Activated T-cell treated with anti-CD3 and anti-CD28 coated beads for 24 hours (primary cell): ENCODE measurements at places on chromosomes 2 and 18.

GRCh38 chr2:155518094-155518493 lies 814.4 kb downstream of the NR4A2 start:
- no peak for DNase-seq

- DNase-seq = no peak
Measured at GRCh38 chr2:134575888-134576287, 142.9 kb downstream of the TMEM163 start.

- peak; percentile 55 for DNase-seq
Measured at GRCh38 chr2:240437861-240438809, 2.7 kb downstream of the GPC1 start.

GRCh38 chr2:29207352-29208148 lies 92.3 kb downstream of the CLIP4 start:
- no peak for DNase-seq

GRCh38 chr2:146587291-146587713 lies 1257.5 kb upstream of the ACVR2A start:
- no peak for DNase-seq

- DNase-seq = no peak
Measured at GRCh38 chr2:28612131-28612812, 116.4 kb downstream of the PLB1 start.

- DNase-seq = no peak
Measured at GRCh38 chr2:191907545-191907944, 60.7 kb upstream of the CAVIN2 start.

DNA sequence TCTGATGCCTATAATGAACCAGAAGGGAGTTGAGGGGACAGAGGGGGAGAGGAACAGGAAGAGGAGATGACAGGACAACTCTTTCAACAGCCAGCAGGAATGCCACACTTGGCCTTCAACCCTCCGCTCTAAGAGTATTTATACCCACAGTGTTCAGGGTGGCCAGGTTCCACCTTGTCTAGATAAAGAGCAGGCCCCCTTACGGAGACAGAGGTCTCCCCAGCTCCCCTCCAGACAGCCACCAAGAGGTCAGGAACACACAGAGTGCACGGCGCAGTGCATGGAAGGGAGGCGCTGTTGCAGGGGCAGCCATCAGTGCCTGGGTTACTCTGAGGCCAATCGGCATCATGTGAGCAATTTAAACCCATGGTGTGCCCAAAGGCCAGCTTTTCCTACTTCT lies 176.9 kb downstream of the SMAD7 start:
- no peak for DNase-seq

DNA sequence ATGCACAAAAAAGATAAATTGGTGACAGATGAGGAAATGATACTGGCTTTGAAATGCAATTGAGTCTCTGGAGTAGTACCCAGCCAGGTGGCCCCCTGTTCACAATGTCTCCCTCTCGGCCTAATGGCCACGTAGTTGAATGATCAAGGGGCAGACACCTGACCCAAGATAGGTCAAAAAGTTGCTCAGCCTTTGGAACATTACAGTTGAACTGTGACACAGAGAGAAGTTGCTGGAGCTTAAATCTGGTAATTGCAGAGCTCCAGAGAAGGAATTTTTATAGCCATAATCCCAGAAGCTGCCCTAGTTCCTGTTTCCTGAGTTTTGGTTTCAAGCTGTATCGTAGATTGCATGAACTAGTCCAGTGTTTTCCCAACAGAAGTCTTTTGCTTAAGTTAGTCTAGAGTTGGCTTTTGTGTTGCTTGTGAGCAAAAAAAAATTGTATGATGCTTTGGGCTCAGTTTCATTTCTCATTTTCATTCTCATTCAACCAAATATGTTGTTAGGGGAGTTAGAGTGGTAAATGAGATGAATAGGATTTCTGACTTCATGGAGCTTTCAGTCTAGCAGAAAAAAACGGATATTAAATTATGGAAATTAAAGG lies 117.9 kb downstream of the CSRNP3 start:
- DNase-seq = no peak

DNA sequence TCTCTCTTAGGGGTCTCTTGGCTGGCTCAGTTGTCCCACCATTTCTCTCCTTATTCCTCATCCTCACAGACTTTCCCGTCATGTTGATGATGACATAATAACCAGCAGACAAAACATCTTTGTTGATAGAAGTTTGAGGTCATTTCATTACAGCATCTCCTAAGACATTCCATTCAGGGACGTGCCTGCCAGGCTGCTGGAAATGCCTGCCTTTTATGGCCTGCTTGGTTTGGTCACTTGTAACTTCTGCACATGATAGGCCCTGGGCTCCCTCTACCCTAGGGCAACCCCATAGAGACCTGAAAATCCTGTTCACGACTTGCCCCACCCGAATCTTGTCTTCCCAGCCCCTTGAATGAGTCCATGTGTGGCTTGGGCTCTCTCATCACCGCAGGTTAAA lies 81.7 kb downstream of the SDC1 start:
- DNase-seq = no peak

- no peak for DNase-seq
Measured at GRCh38 chr2:46850742-46851141, 64.9 kb downstream of the MCFD2 start.

- DNase-seq = no peak
Measured at GRCh38 chr18:67363694-67364093, 152.8 kb downstream of the DSEL start.

GRCh38 chr18:59740141-59740540 lies 42.9 kb upstream of the CCBE1 start:
- DNase-seq = no peak

- peak; percentile 73 for DNase-seq
Measured at GRCh38 chr2:136117909-136118818, at the start of gene CXCR4. TSS of gene CXCR4 (minus strand) at chr2:136118149. CDS start at chr2:136118060, 89 bp downstream.

GRCh38 chr2:68282811-68283418 lies 30.6 kb upstream of the PPP3R1 start:
- DNase-seq = no peak

DNA sequence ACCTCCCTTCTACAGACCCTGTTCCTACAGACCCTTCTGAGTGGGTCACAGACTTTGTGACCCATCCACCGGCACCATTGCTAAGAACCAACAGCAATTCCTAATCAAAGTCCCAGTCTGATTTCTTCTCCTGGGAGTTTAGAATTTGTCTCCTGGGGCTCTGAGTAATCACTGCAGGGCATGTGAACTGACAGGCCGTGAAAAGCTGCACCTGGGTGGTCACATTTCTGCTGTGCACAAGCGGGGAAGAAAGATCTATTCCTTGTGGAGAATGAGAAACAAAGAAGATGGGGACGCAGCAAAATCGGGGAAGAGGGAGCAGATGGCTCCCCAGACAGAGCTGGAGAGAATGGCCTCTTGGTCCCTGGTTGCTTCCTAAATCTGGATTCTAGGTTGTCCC lies 151.0 kb downstream of the ARL4C start:
- DNase-seq = no peak

GRCh38 chr2:32851777-32852439 lies 94.8 kb upstream of the LTBP1 start:
- DNase-seq = no peak

GRCh38 chr2:53780056-53780455 lies 6.7 kb downstream of the ASB3 start:
- DNase-seq = no peak

DNA sequence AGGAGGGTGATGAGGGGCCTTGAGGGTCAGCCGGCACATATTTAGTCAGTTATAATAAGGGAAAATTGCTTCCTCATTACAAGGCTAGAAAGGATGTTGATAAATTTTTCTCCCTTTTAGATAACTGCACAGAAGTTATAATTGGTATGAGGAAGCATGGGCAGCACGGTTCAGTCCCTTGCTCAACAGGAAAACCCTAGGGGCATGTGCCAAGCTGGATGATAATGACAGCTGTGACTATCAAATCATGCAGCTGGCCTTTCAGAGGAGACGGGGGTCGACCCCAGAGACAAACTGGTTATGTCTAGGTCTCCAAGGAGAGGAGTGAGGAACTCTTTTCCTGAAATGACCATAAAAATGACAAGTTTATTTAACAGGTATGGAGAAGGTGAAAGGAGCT lies 448.1 kb upstream of the VRK2 start:
- DNase-seq = no peak

DNA sequence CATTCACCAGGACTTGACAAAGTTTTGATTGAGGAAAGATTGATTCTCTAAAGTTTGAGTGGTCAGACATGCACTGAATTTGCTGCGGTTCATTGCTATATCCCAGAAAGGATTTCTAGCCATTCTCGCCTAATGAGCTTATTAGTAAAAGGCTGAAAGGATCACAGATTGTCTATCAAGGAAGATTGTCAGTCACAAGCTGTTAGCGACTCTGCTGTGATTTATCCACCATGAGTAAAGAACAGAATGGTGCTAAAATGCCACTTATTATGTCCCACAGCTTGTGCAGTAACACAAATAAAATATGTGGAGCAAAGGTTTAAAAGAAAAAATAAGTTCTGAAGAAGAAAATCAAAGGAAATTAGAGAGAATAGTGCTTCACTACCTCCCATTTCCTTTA lies 701.2 kb upstream of the CDH7 start:
- no peak for DNase-seq

- no peak for DNase-seq
Measured at GRCh38 chr2:204078003-204078698, 141.6 kb downstream of the ICOS start.

DNA sequence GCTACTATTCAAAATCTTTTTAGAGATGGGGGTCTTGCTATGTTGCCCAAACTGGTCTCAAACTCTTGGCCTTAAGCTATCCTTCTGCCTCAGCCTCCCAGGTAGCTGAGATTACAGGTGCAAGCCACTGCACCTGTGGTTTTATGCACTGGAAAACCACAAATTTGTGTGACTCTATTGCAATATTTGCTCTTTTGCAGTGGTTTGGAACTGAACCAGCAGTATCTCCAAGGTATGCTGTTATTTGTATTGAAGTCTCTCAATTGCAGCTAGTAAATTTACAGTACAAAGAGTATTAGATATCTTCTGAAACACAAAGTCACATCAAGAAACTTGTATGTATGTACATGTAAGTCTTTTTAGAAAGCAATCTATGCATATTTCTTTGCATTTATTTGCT lies 46.2 kb downstream of the PPP4R1 start:
- DNase-seq = no peak

DNA sequence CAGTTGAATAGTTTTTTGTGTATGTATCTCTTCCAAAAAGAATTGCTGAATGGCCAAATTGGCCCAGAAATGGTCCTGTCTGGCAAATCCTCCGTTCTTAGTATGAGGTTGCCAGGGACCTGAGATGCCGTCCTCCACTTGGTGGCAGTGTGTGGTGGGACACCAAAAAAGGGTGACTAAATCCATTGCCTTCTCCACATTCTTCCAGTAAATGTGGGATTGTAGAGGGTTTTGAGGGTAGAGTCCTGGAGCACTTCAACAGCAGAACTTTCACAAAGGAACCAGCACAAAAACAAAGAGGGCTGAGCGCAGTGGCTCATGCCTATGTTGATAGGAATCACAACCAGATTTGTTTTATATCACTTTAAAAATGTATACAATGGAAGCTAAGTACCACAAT lies 199.9 kb downstream of the BCL2 start:
- no peak for DNase-seq

DNA sequence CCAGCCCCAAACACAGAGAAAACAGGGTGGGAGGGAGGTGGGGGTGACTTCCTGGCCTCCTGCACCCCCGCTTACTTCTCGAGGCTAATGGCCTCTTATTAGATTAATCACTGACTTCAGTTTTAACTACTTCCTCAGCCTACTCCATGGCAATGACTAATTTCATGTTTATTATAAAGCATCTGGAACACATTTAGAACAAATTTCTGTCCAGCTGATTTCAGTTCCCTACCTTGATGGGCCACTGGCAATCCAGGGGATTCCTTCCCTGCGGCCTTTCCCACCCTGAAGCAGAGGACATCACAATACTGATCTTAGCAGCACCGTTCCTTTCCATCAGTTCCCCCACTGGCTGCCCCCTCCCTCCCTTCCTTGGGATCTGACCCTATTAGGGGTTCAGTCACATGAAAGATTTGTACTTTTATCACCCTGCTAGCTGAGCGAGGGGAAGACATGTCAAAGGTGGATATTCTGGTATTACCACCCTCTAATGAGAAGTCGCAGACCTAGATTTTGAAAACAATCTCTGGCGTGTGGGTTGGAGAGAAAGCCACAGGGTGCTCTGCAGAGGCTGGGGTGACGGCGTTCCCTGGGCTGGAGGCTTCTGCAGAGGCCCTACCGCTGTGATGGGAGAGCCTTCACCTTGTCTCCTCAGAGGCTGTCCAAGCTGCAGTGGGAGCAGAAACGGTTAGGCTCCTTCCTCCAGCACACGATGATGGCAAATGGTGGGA lies 67.6 kb downstream of the KIAA2012 start:
- DNase-seq = no peak

DNA sequence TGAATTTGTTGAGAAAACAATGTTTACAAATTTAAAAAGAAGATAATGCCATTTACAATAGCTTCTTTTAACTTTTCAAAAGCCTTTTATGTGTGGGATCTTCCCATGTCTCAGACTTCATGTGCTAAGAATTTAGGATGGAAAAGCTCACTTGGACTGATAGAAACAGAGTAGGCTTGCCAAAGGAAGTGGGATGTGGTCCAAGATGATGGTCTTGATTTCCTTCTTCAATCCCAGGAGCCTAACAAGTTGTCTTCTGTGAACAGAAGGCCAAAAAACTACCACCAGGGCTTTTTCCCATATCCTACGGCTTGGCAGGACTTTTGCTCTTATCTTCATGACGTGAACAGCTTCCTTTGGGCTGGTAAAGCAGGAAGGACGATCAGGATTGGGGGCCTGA lies 9.5 kb downstream of the CXCR4 start:
- no peak for DNase-seq

GRCh38 chr2:20534913-20535801 lies 88.3 kb downstream of the RHOB start:
- no peak for DNase-seq

- DNase-seq = no peak
Measured at GRCh38 chr2:224711381-224711780, 4.8 kb downstream of the CCDC195 start.

GRCh38 chr2:73897934-73898333 lies 5.1 kb downstream of the ACTG2 start:
- DNase-seq = no peak

GRCh38 chr2:241728000-241728399 lies 6.4 kb upstream of the D2HGDH start:
- no peak for DNase-seq

DNA sequence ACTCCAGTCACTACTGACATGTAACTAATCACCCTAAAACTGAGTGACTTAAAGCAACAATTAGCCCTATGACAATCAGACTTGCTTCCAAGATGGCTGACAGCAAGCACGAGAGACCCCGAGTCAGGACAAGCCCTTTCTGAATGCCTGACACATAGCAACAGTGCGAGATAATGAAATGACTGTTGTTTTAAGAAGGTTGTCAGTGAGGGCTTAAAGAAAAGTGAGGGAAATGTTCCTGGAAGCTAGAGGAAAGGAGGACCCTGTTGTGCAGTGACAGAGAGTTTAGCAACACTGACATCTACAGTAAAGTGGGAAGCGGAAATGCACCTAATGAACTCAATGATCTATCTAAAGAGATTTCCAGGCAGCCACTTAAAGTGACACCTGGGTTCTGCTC lies 163.1 kb downstream of the STK39 start:
- no peak for DNase-seq

GRCh38 chr18:59272891-59273758 lies at the start of gene RAX:
TSS of gene RAX (minus strand) at chr18:59273454. CDS start at chr18:59273206, 248 bp downstream.
- no peak for DNase-seq
